ENCODE measurements at places on chromosomes 13 and 19.

GRCh38 chr13:47564041-47564440 lies 437.0 kb downstream of the SUCLA2 start:
- no peak for DNase-seq

- DNase-seq = no peak
Observed at GRCh38 chr13:75410207-75410606, 71.8 kb downstream of the TBC1D4 start.

GRCh38 chr13:64684685-64685431 lies 2545.3 kb downstream of the PCDH9 start:
- DNase-seq = no peak

DNA sequence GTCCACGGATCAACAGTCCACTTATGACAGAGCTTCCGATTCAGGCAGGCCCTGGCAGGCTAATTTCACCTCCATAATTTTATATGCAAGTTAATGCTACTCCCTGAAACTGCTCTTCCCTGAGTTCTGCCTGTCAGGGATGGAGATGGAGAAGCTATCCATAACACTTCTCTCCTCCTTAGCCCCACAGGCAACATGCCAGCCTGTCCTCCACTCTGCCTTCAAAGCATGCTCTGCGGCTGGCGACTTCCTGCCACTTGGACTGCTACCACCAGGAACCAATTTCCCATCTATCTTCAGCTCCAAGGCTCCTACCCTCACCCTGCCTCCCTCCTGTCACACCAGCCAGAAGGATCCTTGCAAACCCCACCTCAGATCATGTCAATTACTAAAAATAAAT lies 35.4 kb downstream of the GSX1 start:
- DNase-seq = no peak

DNA sequence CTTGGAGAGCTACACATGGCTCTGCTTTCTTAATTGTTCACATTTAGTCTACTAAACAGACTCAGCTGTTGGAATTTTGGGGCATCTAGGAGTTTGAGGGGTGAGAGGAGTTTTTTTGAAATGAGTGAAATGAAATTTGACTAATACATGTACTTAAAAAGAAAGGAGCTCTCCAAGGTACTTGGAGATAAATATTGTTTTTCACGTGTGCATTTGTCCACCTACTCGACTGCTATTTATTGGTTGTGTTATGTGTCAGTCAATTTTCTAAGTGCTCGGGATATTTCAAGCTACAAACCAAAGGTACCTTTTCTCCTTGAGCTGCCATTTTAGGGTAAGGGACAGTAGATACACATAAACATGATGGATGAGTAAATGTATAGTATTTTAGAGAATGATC lies 697.0 kb downstream of the LIG4 start:
- DNase-seq = no peak

DNA sequence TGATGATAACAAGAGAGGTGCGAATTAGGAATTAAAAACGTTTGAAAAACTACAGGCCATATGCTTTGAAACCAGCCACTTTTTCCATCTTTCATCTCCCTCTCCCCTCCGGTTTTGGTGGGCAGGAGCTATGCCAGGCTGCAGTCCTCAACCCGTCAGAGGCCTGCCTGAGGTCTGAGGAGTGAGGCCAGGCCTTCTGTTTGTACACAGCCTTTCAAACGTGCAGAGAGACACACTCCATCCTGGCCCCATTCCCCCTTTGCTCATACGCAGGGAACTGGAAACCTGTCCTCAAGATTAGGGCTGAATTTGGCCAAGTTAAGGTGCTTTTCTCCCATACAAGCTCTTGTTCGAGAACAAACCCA lies 74.5 kb downstream of the ZIC5 start:
- DNase-seq = no peak

DNA sequence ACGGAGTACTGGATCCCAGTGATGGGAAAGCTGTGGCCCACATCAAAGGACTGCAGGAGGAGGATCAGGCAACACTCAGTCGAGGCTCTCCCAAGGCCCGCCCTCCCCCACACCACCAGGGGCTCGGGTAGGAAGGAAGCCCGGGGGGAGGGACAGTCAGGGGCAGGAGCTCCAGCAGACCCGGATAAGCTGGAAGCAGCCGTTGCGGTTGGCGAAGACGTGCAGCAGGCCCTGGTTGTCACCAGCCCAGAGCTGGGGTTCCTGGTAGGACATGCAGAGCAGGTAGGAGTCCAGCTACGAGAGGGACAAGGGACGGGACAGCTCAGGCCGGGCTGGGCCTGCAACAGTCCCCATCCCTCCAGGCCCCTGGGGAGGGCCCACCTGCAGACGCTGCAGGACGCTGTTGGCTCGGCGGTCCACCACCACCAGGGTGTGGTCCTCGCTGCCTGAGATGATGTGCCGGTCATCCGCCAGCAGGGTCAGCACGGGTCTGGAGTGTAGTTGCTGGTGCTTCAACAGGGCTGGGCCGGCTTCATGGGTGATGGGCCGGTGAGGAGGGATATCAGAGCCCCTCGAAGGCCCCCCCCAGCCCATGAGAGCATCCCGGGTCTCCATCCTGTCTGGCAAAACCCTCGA lies 1.9 kb downstream of the GNG14 start:
- DNase-seq = no peak
